ENCODE measurements at places on chromosomes 12 and 14. TPM values are rescaled to one million over a fixed set of nuclear protein-coding genes. Genes with fewer than 3 reads are reported as not detected.

AVPR1A gene
- 0.98 TPM for total RNA-seq

MYF5 gene
- total RNA-seq, result not detected

CCDC175 gene
- not detected for total RNA-seq

ACOT6 gene
- not detected for total RNA-seq

BEST3 gene
- 0.88 TPM for total RNA-seq

OAS3 gene
- total RNA-seq, result 159 TPM

KRT82 gene
- not detected for total RNA-seq

ARMH4 gene
- not detected for total RNA-seq

IFNG-AS1 gene
- total RNA-seq, result not detected

P3H3 gene
- total RNA-seq, result 0.56 TPM

ANO4 gene
- total RNA-seq, result 1.9 TPM

SERPINA10 gene
- total RNA-seq, result not detected

CMTM5 gene
- not detected for total RNA-seq

GZMB gene
- not detected for total RNA-seq

DHRS7 gene
- 39.3 TPM for total RNA-seq

GLIPR1L2 gene
- 0.76 TPM for total RNA-seq

TRPV4 gene
- total RNA-seq, result 13.0 TPM

KLC1 gene
- 128 TPM for total RNA-seq

ZDHHC22 gene
- not detected for total RNA-seq

PTPRQ gene
- not detected for total RNA-seq

KRT5 gene
- 0.32 TPM for total RNA-seq

OVCH1 gene
- not detected for total RNA-seq

RBP5 gene
- 2.3 TPM for total RNA-seq

ITGA7 gene
- 6.3 TPM for total RNA-seq

EEF1AKMT3 gene
- total RNA-seq, result 8.4 TPM

PLCZ1 gene
- total RNA-seq, result not detected

CD27 gene
- total RNA-seq, result not detected

SLC39A5 gene
- 0.98 TPM for total RNA-seq

PDE3A gene
- 19.6 TPM for total RNA-seq

RHOJ gene
- not detected for total RNA-seq

RERGL gene
- 9.2 TPM for total RNA-seq

KRT77 gene
- not detected for total RNA-seq

NKX2-8 gene
- 1.5 TPM for total RNA-seq

SLC6A15 gene
- not detected for total RNA-seq

FOXN4 gene
- total RNA-seq, result not detected

EXOC3L4 gene
- total RNA-seq, result 13.5 TPM

AICDA gene
- not detected for total RNA-seq

NGB gene
- total RNA-seq, result not detected

CHMP4A gene
- total RNA-seq, result 60.8 TPM

PPP1R1A gene
- total RNA-seq, result not detected

NEUROD4 gene
- not detected for total RNA-seq

SOAT2 gene
- total RNA-seq, result not detected

FGF23 gene
- total RNA-seq, result not detected

TAS2R46 gene
- total RNA-seq, result 1.1 TPM

MCRS1 gene
- total RNA-seq, result 38.0 TPM

KCTD10 gene
- total RNA-seq, result 56.7 TPM
